Stimulated activated naive CD4-positive, alpha-beta T cell treated with Interleukin-2 at 50 U/mL for 16 hours (primary cell): ENCODE measurements at places on chromosomes 6 and 20.

DNA sequence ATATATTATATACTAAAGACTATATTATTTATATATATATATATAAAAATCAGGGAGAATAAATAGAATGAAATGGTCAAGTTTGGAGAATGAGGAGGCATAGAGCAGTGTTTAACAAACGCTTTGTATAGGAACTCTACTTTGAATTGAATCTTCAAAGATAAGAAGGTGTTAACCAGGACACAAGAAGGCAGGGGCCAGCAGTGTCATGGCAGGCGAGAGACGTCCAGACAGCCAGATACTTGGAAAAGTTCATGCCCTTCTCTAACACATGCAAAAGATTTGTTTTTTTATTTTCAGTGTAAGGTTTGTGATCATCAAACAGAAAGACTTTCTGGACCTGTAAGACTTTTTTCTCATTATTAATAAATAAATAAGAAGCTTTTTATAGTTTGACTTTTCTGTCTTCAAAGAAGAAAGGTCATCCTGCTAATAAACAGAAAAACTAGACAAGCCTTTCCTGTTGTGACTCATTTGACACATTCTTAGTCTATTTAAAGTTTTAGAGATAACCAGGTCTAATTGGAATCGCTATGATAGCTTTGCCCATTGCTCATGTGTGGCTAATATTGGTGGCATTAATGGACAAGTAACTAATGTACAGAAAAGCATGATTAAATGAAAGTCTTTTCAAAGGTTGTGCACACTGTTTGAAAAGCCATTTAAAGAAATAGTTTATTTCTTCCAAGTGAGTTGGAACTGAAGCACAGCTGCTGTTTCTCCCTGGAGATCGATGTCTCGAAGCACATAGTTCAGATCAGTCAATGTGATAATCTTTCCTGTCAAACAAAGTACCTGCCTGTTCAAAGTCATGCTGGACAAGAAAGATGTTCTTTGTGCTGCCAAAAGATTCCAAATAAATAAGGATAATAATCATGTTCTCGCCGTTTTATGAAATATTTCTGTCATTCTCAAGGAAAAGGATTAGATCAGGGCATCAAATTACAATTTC lies 420.4 kb upstream of the OPRM1 start:
- no peak for DNase-seq

DNA sequence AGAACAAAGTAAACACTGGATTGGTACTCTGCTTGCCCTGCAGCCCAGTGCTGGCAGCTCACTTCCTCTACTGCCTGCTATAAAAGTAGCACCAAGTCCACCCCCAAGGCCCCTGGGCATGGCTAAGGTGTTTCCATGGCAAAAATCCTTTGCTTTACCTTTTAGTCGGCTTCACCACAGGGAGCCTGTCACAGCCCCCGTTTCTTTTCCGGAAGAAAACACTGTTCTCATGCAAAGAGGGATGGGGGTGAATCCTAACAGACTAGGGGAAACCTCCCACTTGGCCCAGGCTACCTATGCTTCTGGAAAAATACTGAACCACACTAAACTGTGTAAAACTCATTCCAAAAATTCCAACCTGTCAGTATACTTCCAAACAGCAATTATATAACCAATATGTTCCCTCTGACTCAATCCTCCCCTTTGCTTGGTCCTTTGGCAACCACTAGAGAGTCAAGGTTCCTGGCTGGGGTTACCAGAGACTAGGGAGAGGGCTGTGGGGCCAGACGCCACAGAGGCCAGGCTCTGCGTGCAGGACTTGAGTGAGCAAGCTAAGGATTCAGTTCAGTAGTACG lies 16.1 kb downstream of the PPIL1 start:
- no peak for DNase-seq

- no peak for DNase-seq
Measured at GRCh38 chr6:29525311-29525639, 34.3 kb downstream of the UBD start.

DNA sequence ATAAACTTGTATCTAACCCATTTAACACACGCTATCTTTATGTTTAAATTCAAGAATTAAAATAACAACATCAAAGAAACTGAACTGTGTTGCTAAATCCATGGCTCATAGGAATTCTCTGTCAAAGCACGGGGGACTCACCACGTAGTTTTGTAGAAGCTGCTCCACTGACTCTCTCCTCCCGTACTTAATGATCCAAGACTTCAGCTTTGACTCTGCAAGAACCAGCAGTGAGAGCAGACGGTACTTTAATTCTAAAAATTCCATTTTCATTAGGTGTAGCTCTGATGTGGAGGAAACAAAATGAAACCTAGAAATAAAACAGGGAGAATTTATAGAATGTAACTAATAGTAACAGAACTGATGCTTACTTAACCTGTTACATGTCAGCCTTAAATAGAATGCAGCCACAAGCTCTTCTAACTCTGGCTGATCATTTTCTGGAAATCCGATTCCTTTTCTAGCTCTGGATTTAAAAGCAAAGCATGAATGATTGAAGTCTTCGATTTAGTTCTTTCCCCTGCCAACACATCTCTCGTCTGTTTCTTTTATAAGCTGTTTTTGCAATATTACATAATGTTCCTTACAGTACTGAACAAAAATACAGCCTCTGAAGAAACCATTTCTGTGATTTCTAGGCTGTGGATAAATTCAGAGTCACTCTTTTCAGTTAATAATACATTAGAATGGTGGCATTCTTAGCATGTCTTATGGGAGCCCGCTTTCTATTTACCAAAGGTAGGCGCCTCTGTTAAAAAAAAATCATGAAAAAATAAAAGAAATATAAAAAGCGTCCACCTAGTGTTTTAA lies 165.5 kb downstream of the SYNE1 start:
- no peak for DNase-seq

GRCh38 chr6:95489185-95489863 lies 88.0 kb upstream of the MANEA start:
- no peak for DNase-seq

DNA sequence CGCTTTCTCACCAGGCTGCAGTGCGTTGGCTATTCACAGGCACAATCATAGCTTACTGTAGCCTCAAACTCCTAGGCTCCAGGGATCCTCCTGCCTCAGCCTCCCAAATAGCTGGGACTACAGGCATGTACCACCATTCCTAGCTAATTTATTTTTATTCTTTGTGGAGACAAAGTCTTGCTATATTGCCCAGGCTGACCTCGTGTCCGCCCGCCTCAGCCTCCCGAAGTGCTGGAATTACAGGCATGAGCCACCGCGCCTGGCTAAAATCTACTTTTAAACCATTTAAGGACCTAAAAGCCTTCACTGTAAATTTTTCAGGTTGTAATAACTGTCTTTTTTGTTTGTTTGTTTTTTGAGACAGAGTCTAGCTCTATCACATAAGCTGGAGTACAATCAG lies 15.2 kb downstream of the SAMHD1 start:
- DNase-seq: no peak

DNA sequence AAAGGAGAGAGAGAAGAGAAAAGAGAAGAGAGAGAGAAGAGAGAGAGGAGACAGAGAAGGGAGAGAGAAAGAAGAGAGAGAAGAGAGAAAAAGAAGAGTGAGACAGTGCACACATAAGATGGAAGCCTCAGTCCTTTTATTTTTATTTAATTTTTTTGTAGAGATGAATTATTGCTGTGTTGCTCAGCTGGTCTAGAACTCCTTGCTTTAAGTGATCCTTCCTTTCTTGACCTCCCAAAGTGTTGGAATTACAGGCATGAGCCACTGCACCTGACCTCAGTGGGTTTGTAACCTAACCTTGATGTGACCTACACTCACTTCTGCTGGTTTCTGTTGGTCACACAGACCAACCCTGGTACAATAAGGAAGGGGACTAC lies 6.3 kb upstream of the CD40 start:
- DNase-seq: no peak

DNA sequence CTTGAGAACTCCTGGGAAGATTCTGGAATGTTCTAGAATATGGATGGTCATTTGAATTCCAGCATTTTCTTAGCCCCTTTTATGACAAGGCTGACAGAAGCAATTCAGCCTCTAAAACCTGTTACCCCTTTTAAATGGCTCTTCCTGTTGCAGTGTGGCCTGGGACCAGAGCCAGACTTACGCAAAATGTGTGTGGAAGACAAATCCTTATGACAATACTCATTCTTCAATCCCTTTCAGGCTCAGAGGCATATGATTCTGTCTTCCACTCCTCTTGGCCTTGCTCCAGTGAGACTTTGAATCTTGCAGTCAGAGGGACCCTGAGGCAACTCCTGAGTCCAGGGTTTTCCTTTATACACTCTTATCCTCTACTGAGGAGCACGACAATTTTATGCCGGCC lies 287.0 kb downstream of the CLIC5 start:
- DNase-seq: no peak

- no peak for DNase-seq
Measured at GRCh38 chr6:128570680-128571063, 50.3 kb upstream of the PTPRK start.

DNA sequence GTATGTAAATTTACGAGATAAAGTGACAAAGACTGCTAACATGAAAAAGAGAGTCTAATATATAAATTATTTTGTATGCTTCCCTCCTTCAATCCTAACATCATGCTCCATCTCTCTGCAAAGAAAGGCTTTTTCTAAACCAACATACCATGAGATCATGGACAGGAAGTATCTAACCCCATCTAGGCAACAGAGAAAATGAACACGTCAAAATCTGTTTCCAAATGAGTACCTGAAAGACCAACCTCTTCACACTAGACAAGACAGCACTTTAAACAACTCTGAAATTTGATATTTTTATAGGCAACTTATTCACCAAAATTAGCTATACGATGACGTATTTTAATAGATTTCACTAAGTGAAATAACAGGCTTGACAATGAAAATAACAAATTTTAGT lies 54.6 kb downstream of the MAN1A1 start:
- no peak for DNase-seq

DNA sequence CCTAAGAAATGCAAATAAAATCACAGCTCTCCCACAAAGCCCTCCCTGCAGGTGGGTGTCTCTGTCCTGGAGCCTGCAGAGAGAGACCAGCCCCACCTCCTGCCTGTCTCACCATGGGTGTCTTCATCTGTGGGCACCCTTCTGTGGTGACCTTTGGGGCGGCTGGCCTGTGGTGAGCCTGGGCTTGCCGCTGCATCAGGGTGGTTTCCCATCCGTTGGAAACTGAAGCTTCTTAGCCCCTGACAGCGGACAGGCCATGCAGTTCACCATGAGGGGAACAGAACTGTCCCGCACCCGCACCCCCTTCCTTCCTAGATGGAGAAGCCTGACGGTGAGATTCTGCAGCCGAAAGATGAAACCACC lies 42.3 kb upstream of the FRMD1 start:
- DNase-seq: no peak

DNA sequence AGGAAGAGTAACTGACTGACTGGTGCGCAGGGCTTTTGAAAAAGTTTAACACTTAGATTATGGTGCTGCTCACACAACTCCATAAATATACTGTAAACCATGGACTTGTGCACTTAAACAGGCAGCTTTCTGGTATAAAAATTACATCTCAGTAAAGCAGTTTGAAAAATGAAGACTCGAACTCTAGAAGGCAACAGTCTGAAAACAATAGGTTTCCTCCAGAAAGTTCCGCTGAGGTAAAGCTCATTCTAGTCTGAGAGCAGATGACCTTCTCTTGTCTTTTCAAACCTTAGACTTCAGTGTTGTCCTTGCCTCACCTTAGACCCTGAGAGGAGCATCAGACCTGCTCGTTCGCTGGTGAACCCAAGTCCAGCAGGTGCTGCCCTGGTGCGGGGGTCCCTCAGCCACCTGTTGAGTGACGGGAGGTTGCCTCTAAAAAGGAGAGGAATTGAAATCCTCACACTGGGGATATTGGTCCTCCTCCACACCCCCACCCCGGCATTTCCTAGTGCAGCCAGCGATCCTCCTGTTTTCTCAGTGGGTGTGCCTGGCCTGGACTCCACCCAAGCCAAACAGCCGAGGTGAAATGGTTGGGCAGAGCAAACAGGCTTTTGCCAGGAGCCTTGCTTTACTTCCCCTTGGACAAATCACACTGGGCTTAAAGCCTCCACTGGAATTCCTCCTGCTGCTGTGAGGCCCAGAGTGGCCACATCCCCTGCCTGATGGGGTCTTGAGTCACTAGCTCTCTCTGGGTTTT lies 14.7 kb upstream of the PYGB start:
- no peak for DNase-seq

GRCh38 chr20:37902504-37903313 lies at the start of gene VSTM2L:
TSS of gene VSTM2L (plus strand) at chr20:37903127. CDS start at chr20:37903351, 224 bp downstream.
- no peak for DNase-seq

DNA sequence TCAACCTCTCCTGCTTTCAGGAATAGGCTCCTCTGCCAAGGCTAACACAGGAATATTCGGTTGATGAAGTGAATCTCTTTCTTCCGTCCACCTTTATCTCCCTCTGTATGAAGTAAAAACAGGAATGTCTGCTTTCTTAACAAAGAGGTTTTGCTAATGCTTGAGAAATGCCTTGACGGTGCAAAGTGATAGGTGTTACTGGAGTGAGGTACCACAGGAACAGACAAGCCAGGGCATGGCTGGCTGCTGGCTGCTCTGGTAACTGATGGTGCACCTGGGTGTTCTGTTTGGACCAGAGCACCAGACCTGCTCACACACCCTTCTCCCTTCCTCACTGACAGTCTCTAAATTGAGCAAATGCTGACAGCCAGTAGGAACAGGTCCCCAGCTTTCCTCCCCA lies 174.0 kb upstream of the FBXL4 start:
- no peak for DNase-seq

DNA sequence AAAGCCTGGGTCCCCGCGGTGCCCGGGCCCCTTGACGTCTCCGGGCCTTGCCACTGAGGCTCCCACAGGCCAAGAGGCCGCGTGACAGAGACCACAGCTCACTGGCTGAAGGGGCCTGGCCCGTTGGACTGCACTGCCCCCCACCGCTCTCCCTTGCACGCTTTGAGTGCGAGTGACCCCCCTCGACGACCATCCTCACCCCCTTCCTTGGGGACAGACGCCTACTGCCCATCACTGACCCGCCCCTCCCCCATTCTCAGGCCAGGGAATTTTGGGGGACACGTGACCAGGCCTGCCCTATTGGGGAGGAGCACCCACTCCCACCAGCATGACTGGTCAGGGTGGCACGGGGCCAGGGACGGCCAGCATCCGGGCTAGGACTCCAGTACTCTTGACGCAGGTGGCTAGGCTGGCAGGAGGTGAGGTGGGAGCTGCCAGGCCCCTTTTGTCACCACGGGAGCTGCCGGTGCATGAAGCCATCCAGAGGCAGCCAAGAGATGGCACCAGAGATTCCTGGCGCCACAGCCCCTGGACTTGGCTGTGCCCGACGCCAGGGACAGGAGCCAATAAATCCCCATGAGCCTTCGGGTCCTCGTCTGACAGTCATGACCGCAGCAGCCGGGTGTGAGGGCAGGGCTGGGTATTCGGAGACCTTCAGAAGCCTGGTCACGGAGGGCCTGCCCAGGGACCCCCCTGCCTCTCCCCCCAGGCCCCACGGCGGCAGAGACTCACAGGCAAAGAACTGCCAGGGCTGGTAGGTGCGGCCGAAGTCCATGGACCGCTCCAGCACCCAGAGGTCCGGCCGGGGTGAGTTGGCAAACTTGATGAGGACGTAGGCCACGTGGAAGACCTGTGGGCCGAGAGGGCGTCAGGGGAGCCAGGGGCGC lies 14.5 kb downstream of the LAMA5 start:
- no peak for DNase-seq

DNA sequence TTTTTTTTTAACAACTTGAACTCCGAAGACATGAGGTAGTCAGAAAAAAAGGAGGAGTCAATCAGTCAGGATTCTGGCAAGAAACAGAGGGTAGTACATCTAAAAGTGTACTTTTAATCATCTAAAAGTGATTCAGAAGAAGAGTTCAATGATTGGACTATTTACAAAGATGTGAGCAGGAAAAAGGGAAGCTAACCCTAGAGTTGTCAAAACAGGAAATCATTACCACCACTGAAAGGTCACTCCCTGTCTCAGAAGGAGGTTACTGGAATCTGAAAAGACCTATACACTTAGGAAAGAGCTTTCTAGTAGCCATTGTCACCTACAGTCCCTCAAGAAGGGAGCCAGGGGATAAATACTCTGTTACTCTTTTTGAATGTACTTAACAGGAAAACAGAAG lies 16.7 kb upstream of the LMBRD1 start:
- DNase-seq: no peak
